Renal pelvis (tissue), 12 donors: ENCODE measurements at places on chromosomes 6 and 20. TPM values are rescaled to one million over a fixed set of nuclear protein-coding genes. Genes with fewer than 3 reads are reported as not detected.

SLC17A3 gene
- 1.2 TPM for polyA plus RNA-seq

GHRH gene
- polyA plus RNA-seq: not detected

ULBP1 gene
- polyA plus RNA-seq: 2.1 TPM

RPP40 gene
- polyA plus RNA-seq: 12.4 TPM

CENPW gene
- polyA plus RNA-seq: 21.3 TPM

KHDC1 gene
- 8.5 TPM for polyA plus RNA-seq

MED20 gene
- polyA plus RNA-seq: 38.8 TPM

COL9A3 gene
- 30.0 TPM for polyA plus RNA-seq

CEP162 gene
- 19.6 TPM for polyA plus RNA-seq

PSMB9 gene
- polyA plus RNA-seq: 5.2 TPM

SPTLC3 gene
- 16.9 TPM for polyA plus RNA-seq

FABP7 gene
- 0.22 TPM for polyA plus RNA-seq

BACH2 gene
- polyA plus RNA-seq: 11.0 TPM

MUC22 gene
- not detected for polyA plus RNA-seq

ZNF217 gene
- 34.1 TPM for polyA plus RNA-seq

PREP gene
- 28.3 TPM for polyA plus RNA-seq
